ENCODE measurements at places on chromosomes 7 and 10.

- DNase-seq = no peak
Observed at GRCh38 chr10:21961847-21962246, 41.7 kb downstream of the DNAJC1 start.

- no peak for DNase-seq
Observed at GRCh38 chr7:112616295-112616694, 135.5 kb downstream of the LSMEM1 start.

DNA sequence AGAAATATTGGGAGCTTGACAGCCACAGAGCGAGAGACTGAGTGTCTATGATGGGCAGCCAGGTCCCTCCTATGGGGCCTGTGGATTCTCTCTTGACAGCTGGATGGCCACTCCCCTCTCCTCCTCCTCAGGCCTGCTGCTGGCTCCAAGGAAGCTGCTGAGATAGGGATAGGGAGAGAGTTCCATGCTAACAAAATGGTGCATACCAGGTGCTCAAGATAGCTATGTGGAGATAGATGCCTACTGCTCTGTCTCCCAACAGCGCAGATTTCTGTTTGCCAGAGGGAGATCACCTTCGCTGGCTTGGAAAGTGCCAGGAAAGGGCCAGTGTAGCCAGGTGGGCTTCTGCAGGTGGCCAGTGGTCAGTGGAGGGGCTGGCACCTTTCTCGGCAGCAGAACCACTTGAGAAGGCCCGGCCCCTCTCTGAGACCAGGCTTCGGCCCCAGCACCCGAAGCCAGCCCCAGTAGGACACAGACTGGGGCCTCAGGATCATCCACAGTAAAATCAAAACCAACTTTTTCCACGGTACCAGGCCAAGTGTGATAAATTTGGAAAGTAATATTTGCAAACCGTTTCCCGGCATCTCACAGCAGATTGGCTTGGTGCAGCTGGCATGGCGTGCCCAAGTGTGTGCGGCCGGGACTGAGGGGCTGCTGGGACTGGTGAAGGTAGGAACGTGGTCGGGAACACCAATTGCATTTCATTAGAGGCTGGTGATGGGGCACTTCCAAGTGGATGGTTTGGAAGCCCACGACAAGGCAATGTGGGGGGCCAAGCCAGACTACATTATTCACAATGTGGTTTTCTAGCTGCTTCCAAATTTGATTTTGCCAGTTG is 139.6 kb downstream of the PTPN20 start:
- no peak for DNase-seq

DNA sequence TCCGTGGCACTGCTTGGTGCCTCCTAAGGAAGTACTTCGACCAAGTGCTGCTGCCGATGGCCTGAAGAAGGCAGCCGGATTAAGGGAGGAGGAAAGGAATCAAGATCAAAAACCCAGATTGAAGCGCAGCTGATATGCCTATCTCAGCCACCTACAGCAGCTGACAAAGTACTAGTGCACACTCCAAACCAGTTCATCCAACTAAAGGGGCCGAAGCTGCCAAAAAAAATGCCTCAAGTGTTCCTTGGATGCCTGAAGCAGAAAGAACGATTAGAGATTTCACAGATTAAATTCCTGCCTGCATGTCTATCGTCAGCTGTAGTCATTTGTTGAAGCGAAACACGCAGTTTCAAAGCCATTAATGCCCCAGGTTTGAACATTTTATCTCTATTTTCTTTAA is 65.7 kb downstream of the TNRC18 start:
- no peak for DNase-seq

- no peak for DNase-seq
Observed at GRCh38 chr10:6423004-6423403, 157.1 kb downstream of the PRKCQ start.

DNA sequence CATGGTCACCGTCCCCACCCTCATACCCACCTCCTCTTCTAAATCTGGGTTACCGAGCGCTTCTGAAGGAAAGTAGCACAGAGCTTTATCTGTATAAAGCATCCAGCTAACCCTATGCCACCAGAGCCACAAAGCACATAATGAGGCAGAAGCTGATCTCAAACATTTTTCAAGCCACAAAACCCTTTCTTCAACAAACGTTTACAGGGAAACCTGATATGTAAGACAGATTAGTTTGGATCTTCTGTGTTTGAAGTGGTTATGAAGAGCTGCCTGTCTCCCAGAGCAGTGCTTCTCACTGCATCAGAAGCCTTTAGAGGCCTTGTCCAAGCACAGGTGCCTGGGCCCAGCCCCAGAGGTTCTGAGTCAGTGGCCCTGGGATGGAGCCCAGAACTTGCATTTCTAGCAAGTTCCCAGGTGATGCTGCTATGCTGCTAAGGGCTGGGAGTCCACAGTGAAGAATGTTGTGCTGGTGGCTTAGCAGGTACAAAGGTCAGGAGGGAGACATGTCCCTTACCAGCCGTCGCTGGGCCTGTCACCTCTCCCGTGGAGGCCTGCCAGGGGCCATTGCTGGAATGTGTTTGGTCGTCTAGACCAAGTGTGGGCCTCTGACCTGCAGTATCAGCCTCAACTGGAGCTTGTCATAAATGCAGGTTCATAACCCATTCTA is 90.4 kb downstream of the TAF3 start:
- no peak for DNase-seq

GRCh38 chr7:129421717-129422250 is 12.4 kb upstream of the STRIP2 start:
- no peak for DNase-seq

DNA sequence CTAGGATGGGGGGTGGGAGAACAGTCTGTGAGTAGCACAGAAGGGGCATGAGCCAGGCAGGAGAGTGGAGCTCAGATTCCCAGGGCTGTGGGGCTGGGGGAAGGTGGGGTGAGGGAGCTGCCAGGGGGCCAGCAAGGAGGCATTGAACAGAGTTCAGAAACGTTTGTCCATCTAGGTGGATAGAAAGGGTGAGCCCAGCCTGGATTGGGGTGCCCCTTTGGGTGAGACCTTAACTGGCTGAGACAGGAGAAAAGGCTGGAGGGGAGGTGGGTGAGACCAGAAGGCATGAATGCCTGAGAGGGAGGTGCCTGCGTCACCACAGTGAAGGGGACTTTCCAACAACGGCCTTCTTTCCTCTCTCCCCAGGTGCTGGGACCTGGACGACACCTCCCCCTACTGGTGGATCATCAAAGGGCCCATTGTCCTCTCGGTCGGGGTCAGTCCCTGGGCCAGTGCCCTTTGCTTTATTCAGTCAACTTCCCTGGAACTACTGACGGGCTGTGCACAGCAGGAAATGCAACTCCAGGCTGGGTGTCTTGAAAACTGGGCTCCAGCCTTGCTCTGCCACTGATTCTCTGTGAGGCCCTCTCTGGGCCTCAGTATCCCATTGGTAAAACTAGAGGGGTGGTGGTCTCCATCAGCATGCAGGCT is 11.0 kb downstream of the GHRHR start:
- peak; percentile 60 for DNase-seq

GRCh38 chr7:134826105-134826504 is 46.7 kb downstream of the CALD1 start:
- DNase-seq = no peak

GRCh38 chr10:26479766-26480492 is 41.8 kb downstream of the APBB1IP start:
- no peak for DNase-seq

DNA sequence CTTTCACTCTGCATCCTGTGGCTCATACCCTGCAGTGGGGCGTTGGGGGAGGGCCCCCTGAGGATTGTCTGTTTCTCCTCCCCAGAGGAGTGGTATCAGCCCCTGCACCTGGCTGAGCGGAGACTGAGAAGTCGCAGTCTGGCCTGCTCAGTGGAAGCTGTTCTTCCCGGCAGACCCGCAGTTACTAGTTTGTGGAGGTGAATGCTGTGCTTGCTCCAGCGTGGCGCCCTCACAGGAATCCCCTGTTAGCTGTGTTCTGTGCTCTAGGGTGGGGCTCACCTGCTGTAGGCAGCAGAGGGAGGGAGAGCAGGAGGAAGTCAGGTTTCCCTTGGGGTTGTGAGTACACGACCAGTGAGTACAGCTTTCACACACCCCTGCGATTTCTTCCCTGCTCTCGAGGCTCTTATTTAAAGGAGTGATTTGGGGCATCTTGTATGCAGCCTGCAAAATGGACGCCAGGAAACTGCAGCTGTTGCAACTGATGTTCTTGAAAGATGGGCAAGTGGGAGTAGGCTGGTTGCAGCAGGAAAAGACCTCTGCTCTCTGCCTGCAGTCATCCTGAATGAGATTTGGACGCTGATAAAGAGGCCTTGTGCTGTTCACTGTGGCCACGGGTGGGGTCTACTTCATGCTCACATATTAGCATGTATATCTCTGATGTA is 66.4 kb downstream of the HK1 start:
- DNase-seq = no peak

DNA sequence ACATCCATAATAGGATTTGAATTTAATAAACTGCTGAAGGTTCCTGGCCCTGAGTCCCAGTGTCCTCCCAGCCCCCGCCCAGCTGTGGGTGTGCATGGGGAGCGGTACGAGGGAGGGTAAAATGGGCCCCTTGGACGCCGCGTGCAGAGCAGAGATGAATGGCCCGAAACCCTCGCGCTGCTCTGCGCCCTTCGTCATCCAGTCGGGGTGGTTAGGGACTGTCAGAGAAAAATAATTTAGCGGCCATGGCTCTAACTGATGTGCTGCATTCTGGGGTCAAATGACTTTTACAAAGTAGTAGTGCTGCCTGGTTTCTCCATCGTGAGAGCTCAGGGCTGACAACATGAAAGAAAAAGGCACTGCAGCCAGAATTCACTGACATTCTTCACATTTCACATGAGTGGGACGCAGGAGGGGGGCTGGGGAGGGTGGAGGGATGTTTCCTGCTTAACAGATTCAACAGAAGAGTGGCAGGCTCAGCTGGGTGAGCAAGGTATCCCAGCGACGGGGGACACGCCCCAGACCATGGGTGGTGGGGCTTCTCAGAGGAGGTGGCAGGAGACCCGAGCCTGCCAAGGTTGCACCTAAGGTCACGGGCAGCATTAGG is 304.5 kb downstream of the WDR37 start:
- peak; percentile 48 for DNase-seq

- DNase-seq = no peak
Observed at GRCh38 chr7:141074162-141074991, 513 bp downstream of the TMEM178B start.

- no peak for DNase-seq
Observed at GRCh38 chr10:3659203-3659917, 125.6 kb downstream of the KLF6 start.

GRCh38 chr10:31321396-31321941 is 2.5 kb downstream of the ZEB1 start:
- no peak for DNase-seq

- no peak for DNase-seq
Observed at GRCh38 chr7:33130184-33130583, 820 bp downstream of the BBS9 start.

DNA sequence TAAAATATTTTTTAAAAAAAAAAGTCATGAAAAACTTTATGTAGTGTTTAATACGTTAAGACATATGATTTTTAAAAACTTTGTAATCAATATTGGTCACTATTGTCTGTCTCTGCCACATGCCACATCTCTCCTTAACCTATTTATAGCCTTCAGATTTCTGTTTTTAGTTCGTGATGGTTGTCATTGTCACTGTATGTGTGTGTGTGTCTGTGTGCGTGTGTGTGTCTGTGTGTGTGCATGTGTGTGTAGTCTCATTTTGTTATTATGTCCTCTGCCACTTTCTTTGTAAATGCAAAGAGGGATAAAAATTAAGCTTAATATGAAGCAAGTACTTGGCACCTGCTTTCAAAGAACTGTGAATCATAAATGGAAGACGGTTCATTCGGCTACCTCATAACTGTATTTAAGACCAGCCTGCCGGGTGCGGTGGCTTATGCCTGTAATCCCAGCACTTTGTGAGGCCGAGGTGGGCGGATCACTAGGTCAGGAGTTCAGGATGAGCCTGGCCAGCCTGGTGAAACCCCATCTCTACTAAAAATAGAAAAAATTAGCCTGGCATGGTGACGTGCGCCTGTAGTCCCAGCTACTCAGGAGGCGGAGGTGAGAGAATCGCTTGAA is 354.0 kb downstream of the ARL4A start:
- no peak for DNase-seq

DNA sequence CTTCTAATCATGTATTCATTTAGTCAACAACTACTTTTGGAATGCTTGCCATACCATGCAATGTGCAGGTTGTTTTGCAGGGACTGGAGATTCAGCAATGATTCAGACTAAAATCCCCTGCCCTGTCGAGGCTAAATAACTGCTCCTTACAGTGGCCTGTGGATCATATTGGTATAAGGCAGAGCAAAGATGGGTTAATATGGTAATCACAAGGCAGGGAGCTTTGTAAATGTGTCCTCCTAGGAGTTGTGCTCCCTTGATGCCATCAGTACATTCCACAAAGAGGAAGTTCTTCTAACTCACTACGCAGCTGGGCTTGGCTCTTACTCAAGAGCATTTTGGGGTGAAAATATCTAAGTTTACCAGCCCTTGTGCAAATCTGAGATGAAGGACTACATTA is 614 bp upstream of the IFIT2 start:
- DNase-seq = no peak

- no peak for DNase-seq
Observed at GRCh38 chr7:22781230-22781711, 41.4 kb downstream of the TOMM7 start.

DNA sequence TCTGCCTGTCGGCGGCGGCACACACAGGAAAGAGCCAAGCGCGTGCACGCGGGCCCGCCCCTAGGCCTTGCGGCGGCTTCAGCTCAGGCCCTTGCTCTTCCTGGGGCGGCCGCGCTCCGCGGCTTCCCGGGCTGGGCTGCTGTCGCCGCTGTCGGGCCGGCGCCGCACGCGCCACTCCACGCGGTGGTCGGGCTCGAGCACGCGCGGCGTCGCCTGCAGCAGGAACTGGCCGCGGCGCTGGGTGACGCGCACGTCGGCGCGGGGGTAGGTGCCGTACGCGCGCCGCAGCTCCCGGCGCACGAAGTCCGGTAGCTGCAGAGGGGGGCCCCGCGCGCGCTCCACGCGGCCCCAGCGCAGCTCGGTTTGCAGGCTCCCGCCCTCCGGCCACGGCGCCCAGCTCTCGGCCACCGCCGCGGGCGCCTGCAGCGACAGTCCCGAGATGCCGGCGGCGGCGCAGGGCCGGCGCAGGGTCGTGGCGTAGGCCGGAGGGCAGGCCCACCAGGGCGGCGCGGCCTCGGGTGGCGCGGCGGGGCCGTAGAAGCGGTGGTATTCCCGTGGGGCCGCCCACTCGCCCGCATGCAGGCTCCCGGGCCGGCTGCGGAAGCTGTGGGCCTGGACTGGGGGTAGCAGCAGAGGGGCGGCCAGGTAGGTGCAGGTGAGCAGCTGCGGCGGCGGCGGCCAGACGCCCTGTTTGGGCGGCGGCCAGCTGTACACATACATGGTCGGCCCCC is 804 bp downstream of the C10orf95 start:
- no peak for DNase-seq

GRCh38 chr7:97218767-97219166 is 101.3 kb downstream of the SDHAF3 start:
- DNase-seq = no peak
